ENCODE measurements at places on chromosomes 1 and 21.

- DNase-seq: no peak
Observed at GRCh38 chr1:209800984-209801834, 4.7 kb downstream of the IRF6 start.

DNA sequence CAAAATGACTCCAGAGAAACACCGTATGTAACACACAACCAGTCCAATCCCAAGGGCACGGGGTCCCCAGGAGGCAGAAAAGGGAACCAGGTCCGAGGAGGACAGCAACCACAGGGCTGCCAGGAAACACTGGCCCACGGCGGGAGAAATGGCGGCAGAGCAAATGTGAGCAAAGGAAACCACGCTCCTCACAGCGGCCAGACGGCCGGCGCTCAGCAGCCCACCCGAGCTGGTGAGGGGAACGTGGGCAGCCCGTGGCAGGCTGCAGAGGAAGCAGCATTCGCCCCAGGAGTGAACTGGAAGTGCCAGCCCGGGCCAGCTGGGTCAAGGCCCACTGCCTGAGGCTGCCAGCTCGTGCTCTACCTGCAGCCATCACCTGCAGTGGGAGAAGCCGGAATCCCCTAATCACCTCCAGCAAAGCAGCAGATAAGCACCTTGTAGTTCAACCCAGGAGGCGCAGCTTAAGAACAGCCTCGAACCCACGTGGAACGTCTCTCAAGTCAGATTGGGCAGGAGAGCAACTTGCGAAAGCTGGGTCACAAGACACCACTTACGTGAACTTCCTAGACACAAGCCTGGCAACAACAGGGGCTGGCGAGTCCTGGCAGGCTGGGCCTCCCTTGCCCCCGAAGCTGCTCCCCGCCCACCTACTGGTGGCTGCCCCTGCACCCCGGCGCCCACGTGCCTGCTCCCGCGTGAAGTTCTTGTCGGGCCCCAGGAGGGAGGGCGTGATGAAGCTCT, 6.7 kb downstream of the SLC19A1 start:
- no peak for DNase-seq

DNA sequence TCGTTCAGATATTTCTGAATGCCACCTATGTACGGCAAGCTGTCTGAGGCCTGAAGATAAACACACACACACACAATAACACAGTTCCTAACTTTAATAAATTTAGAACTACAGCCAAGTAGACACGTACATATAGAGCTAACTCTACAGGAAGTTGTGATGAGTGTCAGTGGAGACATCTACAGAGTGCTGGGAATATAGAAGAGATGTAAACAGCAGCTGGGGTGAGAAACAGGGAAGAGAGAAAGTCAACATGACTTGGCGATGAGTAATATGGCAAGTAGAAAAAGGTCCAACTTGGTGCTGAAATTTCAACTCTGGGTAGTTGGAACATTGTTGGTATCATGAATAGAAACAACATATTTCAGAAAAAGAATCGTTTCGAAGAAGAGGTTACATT, 206.5 kb downstream of the ZP4 start:
- DNase-seq: no peak

DNA sequence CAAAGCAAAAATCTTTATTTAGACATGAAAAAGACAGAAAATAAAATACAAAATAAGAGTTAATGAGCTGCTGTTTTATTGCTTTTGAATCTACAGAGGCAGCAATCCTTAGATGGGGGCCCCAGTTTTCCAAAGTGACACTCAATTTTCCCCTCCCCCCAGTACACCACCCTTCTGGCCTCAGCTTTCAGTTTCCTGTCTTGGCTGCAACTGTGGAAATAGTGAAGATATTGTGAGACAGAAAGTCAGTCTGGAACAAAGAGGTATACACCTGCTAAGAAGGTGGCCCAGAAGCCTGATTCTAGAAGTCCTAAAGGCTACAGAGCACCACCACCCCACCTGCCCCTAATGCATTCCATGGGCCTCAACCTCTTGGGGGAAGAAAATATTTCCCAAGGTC, 1.1 kb upstream of the MTMR11 start:
- DNase-seq: no peak

DNA sequence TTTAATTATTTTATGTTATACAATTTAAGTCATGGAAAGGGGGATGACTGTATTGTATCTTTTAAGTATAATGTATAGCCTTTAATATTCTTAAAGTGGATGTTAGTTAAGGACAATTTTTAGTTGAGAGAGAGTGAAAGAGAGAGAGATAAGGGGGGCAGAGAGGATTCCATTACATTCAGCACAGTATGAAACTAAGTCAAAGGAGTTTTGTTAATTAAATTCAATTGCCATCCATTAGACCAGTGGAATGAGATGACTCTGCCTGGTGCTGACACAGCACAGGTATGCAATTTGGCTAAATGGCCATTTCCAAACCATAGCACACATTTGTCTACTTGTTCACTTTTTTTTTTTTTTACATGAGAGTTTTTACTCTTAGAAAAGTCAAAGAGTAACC, 27.5 kb downstream of the NFIA start:
- DNase-seq: no peak

GRCh38 chr1:163055005-163055404, 14.2 kb upstream of the RGS4 start:
- DNase-seq: no peak

DNA sequence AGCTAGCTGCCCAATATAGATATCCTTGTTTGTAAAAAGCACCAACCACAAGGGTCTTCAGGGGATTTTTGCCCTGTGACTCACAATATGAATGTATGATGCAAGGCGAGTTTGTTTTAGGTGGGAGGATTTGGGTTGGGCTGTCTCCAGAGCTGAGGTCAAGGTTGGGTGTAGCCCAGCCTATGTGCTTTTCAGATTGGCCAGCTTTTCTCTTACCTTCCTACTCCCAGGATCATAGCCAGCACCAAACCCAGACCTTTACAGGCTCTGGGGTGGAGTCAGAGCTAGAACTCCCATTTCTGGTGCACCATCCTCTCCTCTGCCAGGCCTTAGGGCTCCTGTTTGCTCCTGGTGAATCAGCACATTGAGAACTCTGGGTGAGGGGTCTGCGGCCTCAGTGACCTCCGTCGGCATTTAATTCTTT, 55.6 kb upstream of the GCLM start:
- DNase-seq: no peak

DNA sequence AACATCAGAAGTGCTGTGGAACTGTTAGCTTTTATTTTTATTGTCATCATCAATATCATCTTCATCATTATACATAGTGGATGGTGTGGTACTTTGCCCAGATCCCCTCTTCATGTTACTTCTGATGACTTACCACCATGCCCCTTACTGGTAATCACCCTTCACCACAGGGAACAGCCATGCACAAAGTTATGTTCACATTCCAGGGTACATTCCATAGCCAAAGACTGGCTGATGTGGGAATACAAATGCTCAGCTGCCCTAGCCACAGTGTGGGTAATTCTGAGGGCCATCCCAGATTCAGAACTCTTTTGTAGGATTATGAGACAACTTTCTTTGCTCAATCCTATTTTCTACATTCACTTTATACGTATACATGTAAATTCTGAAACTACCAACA, 691.3 kb upstream of the CXADR start:
- no peak for DNase-seq

DNA sequence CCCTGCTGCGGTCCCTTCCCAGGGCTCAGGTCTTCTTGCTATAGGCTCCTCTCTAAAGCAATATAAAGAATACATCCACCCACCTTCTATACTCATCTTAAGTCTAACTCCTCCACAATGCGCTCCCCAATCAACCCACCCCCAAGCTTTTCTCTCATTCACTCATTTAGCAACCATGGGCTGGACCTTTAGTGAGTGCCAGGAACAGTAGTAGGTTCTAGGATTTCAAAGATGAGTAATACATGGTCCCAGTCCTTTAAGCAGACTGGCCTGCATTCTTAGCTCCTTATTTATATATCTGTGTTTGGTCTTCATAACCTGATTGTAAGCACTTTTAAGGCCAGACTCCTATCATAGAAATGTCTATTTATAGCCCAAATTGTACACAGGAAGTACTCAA, 5.9 kb downstream of the CAMK1G start:
- no peak for DNase-seq

DNA sequence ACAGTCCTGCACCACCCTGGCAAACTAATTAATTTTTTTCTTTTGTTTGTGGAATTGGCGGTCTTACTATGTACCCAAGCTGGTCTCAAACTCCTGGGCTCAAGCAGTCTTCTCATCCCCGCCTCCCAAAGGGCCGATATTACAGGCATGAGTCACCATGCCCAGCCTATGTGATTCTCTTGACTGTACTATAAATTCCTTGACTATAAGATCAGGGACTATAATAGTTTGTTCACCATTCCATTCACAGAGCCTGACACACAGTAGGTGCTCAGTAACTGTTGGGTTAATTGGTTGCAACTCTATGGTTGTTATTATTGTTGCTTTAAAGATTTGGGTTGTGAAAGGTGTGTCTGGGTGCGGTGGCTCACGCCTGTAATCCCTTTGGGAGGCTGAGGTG, 17.2 kb downstream of the DAP3 start:
- DNase-seq: no peak

- DNase-seq: no peak
Observed at GRCh38 chr1:3679098-3679555, 26.8 kb downstream of the TP73 start.

Measured in NK-92 treated with Interleukin-12 subunit alpha and Interleukin-12 subunit beta, amount 100 ng/mL, for 24 hours (cell line).